ENCODE measurements at places on chromosomes 13 and 19. TPM values are rescaled to one million over a fixed set of nuclear protein-coding genes. Genes with fewer than 3 reads are reported as not detected.

Gene ENOX1
- total RNA-seq, result 0.10 TPM

Gene ADGRE3
- total RNA-seq, result not detected

Gene ATXN8OS
- not detected for total RNA-seq

Gene CATSPERD
- total RNA-seq, result not detected

Gene CAPN12
- total RNA-seq, result 1.0 TPM

Gene SIAH3
- total RNA-seq, result 0.10 TPM

Gene GSX1
- not detected for total RNA-seq

Gene HCN2
- total RNA-seq, result 0.42 TPM

Gene F2RL3
- total RNA-seq, result not detected

Gene SPACA4
- not detected for total RNA-seq

Gene ZNF225
- total RNA-seq, result 3.9 TPM

GRCh38 chr19:16118489-16119033, 6.9 kb downstream of the RAB8A start:
- DNase-seq, result no peak

- no peak for DNase-seq
Measured at GRCh38 chr13:52934258-52934657, 85.8 kb upstream of the PCDH8 start.

DNA sequence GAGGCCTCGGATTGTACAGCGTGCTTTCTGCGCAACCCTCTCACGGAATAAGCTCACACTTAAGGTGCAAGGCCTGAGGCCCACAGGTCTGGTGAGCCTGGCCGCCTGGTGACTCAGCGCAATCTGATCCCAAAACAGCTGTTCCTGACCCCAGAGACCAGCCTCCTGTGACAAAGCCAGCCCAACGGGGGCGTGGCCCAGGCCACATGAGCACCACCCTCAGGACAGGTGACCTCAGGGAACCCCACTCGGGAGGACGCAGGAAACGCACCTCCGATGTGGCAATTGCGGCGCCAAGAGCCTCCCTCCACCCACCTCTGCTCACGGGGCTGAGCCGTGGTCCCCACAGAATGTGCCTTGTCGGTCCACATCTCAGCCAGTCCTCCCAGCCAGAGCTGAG, 26.4 kb downstream of the GRTP1 start:
- DNase-seq, result no peak

- no peak for DNase-seq
Measured at GRCh38 chr13:76724421-76724820, 161.8 kb downstream of the KCTD12 start.

DNA sequence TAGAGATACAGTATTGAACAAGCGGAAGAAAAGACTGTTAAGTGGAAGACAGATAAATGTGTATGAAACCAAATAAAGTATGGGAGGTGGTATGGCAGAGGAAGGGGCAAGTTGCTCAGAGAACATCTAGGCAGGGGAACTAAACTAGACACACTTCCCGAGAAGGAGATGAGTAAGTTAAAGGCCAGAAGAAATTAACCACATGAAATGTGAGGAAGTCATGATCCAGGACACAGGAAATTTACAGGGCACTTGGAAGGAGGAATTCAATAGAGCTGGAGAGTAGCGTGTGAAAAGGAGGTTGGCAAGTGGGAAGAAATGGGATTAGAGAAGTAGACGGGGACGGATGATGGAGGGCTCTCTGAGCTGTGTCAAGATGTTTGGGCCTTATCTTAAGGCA, 208.8 kb downstream of the COG6 start:
- peak; percentile 36 for DNase-seq

- peak; percentile 93 for DNase-seq
Measured at GRCh38 chr19:5138606-5139582, 170.0 kb downstream of the KDM4B start.

GRCh38 chr13:102947745-102948405, 102.0 kb downstream of the ERCC5 start:
- peak; percentile 1 for DNase-seq

- no peak for DNase-seq
Measured at GRCh38 chr13:30373727-30374126, 48.6 kb upstream of the UBE2L5 start.

GRCh38 chr13:27170516-27171243, 931 bp downstream of the USP12 start:
- peak; percentile 57 for DNase-seq

GRCh38 chr19:29519146-29519545, 6.6 kb upstream of the VSTM2B start:
- DNase-seq, result no peak

GRCh38 chr13:96617528-96617927, 376.7 kb downstream of the OXGR1 start:
- DNase-seq, result no peak

DNA sequence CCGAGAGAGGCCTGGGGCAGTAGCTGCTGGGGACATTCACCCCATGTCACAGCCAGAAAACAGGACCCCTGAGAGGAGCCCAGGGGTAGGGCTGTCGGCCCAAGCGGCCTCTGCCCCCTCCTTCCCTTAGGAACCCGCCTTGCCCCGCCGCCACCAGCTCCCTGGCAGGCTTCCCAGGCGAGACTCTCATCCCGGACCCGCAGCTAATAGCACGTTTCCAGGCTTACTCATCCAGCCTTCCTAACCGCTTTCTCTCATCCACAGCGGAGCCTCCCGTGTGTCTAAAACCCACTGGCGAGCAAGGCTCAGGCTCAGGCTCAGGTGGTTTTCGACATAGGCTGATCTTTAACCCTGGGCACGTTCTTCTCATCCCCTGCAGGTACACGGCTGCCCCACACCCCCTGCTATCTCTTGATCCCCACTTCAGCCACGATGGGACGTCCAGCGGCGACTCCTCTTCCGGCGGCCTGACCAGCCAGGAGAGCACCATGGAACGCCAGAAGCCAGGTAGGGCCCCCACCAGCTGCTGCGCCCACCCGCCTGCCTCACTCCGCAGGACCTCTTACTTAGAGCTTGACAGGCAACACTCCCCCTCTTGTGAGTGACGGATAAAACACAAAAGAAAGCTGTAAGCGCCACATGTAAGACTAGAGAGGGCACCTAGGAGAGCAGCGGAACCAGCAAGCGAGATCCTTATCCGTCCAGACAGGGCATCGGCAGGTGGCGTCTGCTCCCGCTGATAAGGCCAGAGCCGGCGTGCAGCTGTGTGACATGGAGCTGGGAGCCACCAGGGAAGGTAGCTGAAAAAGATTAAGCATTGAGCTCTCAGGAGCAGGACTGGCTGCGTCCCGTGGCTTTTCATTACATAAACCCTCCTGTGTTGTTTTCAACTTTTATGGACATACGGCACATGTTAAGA, 71.3 kb downstream of the DPF1 start:
- DNase-seq, result peak; percentile 87

DNA sequence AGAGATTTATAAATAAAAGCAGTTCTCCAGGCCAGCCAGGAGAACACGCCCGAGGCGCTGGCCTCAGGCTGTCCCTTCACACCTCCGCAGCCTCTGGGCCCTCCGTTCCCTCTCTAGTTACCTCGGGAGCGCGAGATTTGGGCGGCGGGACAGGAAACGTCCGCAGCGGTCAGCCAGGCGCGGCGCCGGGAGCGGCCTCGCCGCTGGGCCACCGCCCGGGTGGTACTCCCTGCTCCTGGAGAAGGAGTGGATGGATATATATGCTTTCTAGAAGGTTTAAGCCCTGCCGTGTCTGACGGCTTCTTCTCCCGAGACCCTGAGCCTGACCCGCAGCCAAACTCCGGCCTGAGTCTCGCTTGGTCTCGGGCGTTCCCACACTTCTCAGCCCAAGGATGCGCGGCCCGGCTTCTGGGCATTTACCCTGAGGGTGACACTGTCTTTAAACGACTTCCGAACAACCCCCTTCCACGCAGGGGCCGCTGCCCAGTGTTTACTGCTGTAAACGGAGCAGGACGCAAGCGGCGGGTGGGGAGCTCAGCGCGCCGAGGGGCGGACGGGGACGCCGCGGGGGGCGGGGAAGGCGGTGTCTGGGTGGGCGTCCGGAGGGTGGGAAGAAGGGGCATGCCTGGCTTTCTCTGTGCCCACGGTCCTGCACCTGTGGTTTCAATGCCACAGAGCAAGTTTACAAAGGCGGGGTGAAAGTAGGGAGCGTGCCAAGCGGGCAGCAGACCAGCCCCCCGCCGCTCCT, 2.0 kb upstream of the ZIC2 start:
- peak; percentile 49 for DNase-seq

DNA sequence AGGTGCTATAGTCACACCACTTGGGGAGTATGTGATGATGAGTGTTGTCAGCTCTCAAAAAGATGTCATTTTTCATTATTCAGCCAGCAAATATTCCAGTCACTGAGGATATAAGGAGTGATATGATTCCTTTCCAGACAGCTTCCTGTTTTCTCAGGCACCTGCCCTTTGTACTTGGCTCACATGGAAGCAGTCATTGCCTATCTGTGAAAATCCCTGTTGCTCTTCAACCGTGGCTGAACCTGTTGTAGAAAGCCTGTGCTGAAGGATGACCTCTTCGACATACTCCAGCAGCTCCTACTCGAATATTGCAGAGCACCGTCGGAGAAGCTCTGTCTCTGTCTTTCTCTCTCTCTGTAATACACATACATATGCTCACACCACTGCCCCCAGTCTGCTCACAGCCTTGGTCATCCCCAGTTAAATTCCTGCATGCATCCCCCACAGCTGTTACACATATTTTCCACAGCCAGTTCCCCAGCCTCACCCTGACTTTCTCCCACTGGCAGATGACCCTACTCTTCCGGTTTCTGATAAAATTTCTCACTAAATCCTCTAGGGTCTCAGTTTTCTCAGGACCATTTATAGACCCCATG, 204.2 kb upstream of the ARGLU1 start:
- DNase-seq, result no peak

GRCh38 chr13:30576528-30576927, 41.2 kb upstream of the USPL1 start:
- peak; percentile 84 for DNase-seq

DNA sequence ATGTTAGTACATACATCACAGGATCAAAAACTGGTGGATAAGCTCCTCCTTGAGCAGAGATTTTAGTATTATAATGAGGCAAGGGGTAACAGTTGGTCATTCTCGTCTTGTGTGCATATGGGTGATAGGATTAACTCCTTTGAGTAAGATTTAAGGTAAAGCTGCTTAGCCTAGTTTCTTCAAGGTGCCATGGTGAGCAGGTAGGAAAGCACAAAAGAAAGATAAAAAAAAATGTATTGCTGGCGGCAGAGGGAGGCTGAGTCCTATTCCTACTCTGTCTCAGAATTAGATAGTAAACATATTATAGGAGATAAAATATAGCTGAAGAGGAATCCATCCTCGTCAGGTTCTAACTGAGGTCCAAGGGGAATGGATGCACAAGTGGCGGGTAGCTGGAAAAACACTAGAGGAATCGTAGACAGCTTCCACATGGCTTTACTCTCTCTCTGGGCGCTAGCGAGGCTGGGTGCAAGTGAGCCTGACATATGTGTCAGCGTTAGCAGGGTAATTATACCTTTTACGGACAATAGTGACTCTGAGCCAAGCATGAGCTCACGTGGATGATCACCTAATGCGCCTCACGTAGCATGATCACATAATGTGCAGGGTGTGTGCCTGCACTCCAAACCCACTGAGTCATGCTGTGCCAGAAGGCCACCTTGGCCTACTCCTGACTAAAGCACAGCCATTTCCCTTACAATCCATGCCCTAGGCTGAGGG, 734.3 kb upstream of the MIR17HG start:
- DNase-seq, result no peak

- DNase-seq, result no peak
Measured at GRCh38 chr13:78430166-78430791, 173.1 kb downstream of the POU4F1 start.
